ENCODE measurements at places on chromosomes 5 and 9. TPM values are rescaled to one million over a fixed set of nuclear protein-coding genes. Genes with fewer than 3 reads are reported as not detected.

Gene RMRP
- 10,677 TPM for total RNA-seq

Gene KIF4B
- total RNA-seq: 0.13 TPM

Gene EDIL3
- 23.6 TPM for total RNA-seq

Gene FBXL7
- 26.2 TPM for total RNA-seq

Gene DPYSL3
- total RNA-seq: 51.1 TPM

Gene CDO1
- 3.6 TPM for total RNA-seq

Gene KIAA0825
- 2.2 TPM for total RNA-seq

Gene CDC20B
- not detected for total RNA-seq

Gene EPB41L4A
- 18.0 TPM for total RNA-seq

Gene HAVCR2
- total RNA-seq: 1.7 TPM

Gene TRIM7
- 6.4 TPM for total RNA-seq

Gene CTSL
- 116 TPM for total RNA-seq

Gene EMB
- 7.8 TPM for total RNA-seq

Gene TPPP
- total RNA-seq: 7.3 TPM

Gene NR5A1
- total RNA-seq: not detected

Gene CDH6
- total RNA-seq: 4.0 TPM
